ENCODE measurements at places on chromosomes 4 and X.
A peak's percentile ranks its signal among the peaks of the same experiment; 100 is the strongest.

GRCh38 chr4:172630280-172630679, 538.3 kb upstream of the GALNT7 start:
- DNase-seq = no peak

GRCh38 chr4:140928880-140929279, 172.7 kb upstream of the TBC1D9 start:
- DNase-seq = no peak

DNA sequence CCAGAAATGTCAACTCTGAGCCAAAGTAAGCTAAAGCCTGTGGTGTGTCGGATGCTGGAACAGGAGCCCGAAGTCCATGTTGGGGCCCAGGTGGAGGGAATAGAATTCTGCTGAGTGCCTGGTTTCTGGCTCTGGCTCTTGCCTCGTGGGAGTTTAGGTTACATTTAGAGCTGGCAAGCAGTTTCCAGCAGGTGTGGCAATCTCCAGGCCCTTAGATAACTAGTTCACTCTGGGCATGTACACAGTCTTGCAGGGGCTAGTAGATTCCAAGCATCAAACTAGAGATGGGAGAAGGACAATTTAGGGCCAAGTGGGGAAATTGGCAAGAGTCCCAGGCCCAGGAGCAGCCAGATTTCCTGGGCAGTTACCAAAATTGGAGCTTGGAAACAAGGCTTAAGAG, 56.3 kb upstream of the STOX2 start:
- DNase-seq = no peak

- DNase-seq = no peak
These were observed 110.6 kb upstream of the FSTL5 start for GRCh38 chr4:162274354-162274753.

GRCh38 chr4:17698116-17698515, 83.3 kb downstream of the FAM184B start:
- no peak for DNase-seq

- no peak for DNase-seq
These were observed 4.1 kb upstream of the IL9R start for GRCh38 chrX:155993421-155993820.

DNA sequence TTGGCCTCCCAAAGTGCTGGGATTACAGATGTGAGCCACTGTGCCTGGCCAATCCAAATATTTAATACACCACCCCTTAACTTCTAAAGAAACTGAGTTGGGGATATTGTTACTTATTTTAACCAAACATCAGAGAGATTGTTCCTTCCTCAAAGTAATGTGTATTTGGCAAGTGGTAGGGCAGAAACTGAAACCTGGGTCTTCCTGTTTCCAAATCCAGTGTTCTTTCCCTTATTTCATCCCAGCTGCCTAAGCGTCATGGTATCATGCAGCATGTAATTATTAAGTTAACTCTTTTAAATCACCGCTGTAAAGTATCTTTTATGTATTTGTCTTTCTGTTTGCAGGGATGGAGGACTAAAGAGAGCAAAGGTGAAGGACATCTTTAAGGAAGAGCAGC, 68.4 kb downstream of the GPAT3 start:
- DNase-seq = no peak

DNA sequence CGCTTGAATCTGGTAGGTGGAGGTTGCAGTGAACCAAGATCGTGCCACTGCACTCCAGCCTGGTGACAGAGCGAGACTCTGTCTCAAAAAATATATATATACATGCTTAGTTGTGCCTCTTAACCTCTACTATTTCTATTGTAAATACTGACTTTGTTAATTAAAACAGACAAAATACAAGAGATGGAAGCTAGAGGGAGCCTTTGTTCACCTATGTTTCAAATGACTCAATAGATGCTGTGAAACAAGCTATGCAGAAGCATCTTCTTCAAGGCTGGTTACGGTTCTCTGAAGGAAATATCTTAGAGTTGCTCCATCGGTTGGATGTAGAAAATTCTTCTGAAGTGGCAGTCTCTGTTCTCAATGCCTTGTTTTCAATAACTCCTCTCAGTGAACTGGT, 6.2 kb downstream of the NCAPG start:
- peak; percentile 16 for DNase-seq

GRCh38 chr4:132437117-132437516, 712.0 kb upstream of the PCDH10 start:
- DNase-seq = no peak
